ENCODE measurements at places on chromosomes 4 and X.

DNA sequence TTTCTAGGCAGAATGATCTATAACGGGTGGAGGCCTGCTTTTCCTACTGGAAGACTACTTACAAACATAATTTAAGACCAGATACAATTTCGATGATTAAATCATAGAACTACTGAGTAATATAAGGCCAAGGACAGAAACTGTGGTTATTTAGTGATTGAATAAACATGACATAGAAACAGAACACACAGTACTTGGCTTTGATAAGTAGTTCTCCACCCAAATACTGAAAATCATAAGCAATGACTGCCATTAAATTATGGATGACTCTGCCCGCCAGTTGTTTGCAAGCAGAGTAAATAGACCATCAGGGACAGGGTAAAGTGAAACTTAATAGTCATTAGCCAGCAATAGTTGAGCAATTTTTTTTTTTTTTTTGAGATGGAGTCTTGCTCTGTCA, 17.2 kb upstream of the SMIM14 start:
- DNase-seq = no peak

- DNase-seq = no peak
These were observed 15.5 kb upstream of the HELT start for GRCh38 chr4:185002784-185003183.

GRCh38 chr4:24837336-24837735, 42.0 kb downstream of the SOD3 start:
- no peak for DNase-seq

DNA sequence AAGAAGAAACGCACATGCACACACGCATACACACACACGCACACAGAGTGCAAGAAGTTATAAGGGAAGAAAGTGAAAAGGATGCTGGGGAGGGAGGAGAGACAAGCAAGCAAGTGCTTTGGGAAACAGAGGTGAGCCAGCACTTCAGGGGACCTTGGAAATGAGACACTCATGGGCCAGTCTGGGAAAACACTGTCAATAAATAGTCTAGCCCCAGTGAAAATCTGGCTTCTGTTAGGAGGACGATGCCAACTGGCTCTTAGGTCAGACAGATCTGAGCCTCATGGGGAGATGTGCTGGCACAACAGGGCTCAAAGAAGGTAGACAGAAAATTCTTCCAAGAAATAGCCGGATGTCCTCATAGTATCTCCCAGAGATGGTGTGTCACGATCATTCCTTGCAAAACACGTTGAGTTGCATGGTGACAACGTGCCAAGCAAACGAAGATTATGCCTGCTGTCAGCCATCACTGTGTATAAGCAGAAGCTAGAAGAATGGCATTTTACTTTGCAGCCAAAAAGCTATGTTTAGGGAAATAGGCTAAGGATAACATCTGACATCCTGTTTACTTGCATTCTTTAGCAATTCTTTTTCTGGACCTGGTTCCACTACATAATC, 557 bp upstream of the ARHGEF6 start:
- DNase-seq = no peak

DNA sequence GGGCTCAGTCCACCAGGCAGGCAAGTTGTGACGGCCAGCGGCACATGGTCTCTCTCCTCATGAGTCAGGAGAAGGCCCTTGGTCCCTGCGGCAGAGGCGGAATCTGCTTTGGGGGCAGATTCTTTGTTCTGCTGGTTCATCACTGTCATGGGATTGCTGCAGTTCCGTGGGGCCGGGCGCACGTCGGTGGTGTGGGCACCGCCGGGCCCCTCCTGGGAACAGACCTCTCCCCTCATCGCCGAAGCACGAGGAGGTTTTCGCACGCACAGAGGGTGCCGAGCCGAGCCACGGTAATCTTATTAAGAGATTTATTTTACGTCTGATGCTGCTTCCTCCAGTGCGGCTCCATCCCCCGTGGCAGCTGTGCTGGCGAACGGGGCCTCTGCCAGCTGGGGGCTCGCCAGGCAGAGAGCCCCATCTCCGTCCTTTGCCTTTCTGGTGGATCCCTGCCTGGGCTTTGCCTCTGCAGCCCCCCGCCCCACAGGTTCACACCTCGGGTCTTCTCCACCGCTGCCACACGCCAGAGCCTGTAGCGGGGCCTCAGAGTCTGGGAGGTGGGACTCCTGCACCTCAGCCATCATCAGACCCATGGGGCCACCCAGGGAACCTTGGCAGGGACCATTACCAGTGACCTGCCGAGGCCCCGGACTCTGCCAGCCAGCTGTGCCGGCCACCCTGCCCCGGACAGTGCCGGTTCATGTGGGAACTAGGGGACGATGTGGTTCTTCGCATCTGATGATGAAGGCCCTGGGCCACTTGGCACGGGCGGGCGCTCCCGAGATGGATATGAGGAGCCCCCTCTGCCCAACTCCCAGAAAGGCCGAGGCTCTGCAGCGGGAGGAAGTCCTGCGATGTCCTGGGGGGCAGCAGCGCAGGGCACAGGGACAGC, 86.7 kb upstream of the NKX1-1 start:
- no peak for DNase-seq

GRCh38 chr4:42293967-42294813, 103.1 kb upstream of the SHISA3 start:
- DNase-seq = no peak

- no peak for DNase-seq
These were observed 184.9 kb downstream of the NSUN7 start for GRCh38 chr4:40934676-40935075.

- no peak for DNase-seq
These were observed 87.7 kb downstream of the FAM13A start for GRCh38 chr4:88969271-88969670.

GRCh38 chr4:71769434-71769833, 14.4 kb downstream of the GC start:
- no peak for DNase-seq

DNA sequence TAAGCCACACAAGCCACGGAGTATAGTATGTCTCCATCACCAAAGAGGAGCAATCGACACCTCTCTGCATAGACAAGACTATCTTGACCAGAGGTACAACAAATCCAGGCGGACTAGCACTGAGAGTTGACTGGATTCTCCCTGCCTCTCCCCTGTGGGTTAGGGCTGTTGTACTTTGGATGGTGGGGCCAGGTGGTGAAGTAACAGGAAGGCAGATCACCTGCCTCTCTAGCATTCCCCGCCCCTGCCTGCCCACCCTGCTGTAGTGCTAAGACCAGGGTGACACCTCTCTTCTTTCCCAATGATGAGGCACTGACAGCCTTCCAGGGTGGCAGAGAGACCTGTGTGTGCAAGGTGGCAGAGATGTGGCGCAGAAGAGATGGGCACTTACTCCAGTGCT, 47.5 kb upstream of the TRIM2 start:
- DNase-seq = no peak

DNA sequence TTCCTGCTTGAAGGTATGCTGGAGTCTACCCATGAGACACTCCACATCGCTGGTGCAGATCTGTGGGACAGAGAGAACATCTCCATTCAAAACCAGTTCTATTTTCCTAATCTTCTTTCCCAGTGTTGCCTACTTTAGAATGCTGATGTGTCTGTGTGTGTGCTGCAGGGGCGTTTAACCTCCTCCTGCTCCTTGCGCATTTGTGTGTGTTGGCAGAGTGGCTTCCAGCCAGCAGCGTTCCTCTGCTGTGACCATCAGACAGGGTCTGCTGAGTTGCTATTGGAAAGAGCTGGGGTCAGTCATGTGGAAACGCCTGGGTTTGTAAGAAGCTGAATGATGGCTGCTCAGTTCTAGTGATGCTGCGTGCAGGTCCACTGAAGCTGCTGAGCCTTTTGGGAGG, 223.6 kb downstream of the RBMX2 start:
- no peak for DNase-seq

- DNase-seq = no peak
These were observed 583 bp downstream of the RASL11B start for GRCh38 chr4:52862639-52863161.

DNA sequence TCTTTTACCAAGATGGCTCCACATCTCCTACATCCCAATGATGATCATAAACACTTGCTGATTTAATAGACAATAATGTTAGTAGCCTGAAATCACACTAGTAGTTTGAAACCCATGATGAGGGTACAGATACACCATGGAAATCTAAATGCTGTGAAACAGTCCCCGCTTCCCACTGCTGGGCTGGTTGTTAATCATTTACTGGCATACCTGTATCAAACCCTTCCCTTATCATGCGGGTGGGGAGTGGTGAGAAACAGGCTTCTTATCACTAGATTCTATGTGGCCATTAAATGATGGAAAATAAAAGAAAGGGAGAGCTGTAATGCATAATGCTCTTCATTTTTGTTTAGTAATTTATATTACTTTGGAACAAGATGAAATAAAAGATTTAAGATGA, 21.9 kb downstream of the MAOA start:
- no peak for DNase-seq

- no peak for DNase-seq
These were observed 85.0 kb upstream of the SORBS2 start for GRCh38 chr4:185896817-185897488.

DNA sequence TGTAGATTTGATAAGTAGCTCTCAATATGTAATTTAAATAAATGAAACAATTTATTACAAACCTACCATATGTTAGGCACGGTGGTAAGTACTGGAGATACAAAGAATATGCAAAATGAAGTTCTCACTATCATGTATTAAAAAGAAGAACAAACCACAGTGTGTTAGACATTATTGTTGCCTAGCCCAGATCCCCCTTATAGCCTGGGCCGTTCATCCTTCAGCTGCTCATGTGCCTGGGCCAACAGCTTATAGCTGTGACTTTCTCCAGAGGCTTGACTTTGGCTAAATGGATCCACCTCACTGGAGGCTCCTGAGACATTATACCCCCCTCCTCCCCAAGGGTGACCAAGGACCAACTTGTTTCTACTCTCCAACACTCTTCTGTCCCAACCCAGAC, 29.8 kb upstream of the CCNG2 start:
- no peak for DNase-seq

DNA sequence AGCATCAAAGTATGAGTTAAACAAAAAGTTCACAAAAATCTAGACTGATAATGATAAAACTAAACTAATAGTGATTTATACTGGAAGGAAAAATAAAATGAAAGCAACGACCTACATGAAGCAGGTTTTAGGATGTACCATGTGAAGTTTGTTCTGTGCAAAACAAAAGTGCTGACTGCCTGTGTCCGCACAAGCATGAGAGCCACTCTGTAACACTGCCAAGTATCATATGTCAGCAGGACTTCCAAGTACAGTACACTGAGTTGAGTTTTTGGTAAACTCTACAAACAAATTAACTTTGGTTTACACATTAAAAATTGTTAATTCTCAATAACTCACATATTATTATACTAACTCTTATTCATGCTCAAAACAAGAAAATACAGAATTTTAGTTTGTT, 459.0 kb downstream of the PDGFC start:
- DNase-seq = no peak

DNA sequence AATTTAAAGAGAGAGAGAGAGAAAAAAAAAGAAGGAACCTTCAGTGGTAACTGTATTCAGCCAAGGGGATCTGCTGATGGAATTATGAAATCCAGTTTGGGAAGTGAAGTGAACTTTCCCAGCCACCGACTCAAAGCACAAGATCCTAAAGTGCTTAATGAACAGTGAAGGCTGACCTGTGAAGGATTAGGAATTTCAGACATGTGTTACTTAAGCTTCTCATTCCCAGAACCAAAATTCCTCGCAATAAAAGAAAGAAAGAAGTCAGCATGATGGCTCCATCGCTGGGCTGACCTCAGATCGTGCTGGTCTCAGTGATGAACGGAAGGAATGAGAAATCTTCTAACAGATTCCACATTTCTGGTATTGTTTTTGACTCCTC, 135.2 kb downstream of the ARSF start:
- peak; percentile 93 for DNase-seq

DNA sequence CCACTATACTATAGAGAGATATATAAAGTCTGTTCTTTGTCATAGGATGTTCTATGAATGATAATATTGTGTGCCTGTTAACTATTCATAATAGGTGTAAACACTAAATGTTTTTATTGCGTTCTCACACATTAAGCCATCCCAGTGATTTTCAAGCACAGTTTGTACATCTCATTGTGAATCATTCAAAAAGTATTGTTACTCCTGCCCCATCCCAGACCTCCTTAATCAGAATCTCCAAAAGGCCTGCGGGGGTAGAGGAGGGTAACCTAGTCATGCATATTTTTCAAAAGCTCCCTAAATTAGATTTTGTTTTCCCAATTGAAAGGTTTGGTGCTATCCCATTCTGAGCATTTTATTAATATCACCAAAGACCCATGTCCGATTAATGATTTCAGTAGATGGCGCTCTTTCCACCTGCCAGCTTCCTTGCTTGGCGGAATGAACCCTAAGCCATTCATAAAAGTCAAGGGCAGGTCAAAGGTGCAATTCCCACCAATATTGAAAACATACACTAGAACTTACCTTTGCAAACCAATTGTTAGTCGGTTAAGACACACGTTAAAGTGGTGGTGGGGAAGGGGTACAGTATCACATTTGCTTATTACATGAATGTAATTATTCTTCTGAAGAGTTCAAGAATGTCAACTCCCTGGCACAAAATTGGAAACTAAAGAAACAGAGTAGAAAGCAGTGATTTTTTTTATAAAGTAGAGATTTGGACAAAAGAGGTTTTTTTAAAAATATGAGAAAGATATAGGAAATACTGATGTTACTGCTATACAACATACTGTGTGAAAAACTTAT, 5.8 kb upstream of the TET2 start:
- DNase-seq = no peak

DNA sequence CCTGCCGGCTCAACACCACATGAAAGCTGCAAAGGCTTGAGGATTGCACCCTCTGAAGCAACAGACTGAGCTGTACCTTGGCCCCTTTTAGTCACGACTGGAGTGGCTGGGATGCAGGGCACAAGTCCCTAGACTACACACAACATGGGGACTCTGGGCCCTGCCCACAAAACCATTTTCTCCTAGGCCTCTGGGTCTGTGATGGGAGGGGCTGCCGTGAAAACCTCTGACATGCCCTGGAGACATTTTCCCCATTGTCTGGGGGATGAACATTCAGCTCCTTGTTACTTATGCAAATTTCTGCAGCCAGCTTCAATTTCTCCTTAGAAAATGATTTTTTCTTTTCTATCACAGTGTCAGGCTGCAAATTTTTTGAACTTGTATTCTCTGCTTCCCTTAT, 123.5 kb upstream of the SMARCAD1 start:
- DNase-seq = no peak

DNA sequence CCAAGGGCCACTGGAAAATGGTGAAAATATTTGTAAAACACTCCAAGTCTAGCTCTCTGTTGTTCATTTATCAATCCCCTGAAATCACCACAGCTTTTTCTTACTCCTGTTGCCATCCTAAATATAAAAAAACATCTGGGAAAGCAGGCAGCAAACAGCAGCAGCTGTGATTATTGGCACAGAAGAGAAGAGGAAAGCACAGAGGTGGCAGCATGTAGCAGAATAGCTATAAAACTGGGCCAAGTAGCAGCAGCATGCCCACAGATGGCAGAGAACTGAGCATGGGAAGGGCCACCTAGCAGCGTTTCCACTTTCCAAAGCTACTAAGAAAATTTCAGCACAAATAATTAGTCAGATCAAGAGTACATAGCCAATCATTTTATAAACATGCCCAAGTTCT, 307.2 kb downstream of the SLC7A11 start:
- no peak for DNase-seq

DNA sequence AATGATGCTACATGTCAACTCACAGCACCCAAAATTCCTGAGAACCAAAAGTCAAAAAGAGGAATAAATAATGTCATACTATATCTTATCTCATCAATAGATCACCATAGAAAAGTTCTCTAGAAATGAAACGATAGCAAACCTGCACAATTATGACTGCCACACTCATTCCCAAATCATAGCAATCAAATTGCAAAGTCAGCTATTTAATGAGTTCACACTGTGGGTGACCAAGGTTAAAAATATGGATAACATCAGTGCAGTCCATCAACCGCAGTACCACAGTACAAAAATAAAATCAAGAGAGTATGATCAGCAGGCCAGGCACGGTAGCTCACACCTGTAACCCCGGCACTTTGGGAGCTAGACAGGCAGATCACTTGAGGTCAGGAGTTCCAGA, 62.3 kb downstream of the ATRX start:
- DNase-seq = no peak

Measured in GM04503 (cell line).